ENCODE measurements at places on chromosomes 2 and 18.

DNA sequence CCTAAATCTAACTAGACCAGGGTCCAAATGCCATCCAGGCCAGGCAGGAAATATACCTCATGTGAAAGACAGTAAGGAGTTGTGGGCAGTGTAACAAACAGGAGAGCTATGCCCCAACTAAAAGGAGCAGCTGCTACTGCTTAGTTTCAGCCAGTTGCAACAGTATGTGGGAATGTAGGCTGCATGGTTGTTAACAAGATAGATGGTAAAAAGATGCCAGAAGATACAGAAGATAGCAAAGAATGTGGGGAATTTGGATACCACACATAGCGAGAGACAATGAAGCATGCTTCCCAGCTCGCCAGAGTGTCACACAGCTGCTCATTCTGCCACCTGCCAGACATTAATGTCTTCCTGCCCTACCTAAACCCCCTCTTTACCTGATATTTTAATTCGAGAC lies 39.4 kb upstream of the CYBRD1 start:
- no peak for DNase-seq

DNA sequence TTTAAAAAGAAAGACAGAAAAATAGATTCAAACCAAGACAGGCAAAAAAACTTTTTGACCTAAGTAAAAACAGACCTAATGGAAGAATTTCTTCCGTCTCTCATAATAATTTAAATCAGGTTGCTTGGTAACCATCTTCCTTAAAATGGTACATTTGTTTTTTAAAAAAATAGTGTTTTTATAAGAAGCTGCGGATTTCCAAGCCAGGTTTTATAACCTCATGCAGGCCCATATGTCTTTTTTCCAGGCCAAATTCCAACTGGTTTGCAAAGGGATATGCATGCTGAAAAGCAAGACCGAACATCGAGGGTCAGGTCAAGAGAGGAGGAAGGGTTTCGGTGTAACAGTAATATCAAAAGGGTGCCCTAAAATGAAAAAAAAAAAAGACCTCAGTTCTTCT lies 172.9 kb downstream of the MAIP1 start:
- DNase-seq = no peak

DNA sequence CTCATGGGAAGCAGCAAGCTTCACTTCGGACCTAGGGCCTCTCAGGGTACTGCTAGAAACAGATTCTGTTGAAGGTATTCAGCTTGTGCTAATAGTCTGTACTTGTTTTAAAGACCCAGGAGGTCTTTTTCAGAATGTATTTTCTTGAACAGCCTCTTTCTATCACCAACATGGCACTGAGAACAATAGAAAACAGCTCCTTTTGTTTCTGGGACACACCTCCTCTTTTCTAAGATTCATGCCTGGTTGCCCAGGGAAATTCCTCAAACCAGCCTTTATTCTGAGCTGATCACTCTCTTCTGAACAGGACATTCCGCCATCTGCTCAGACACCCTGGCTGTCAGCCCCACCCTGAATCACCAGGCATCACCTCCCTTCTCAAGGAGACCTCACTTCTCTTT lies 389.6 kb downstream of the TGIF1 start:
- DNase-seq = no peak

- DNase-seq = no peak
Measured at GRCh38 chr18:55003695-55004094, 44.4 kb upstream of the CCDC68 start.

GRCh38 chr2:191451116-191451515 lies 205.9 kb downstream of the MYO1B start:
- DNase-seq = no peak

DNA sequence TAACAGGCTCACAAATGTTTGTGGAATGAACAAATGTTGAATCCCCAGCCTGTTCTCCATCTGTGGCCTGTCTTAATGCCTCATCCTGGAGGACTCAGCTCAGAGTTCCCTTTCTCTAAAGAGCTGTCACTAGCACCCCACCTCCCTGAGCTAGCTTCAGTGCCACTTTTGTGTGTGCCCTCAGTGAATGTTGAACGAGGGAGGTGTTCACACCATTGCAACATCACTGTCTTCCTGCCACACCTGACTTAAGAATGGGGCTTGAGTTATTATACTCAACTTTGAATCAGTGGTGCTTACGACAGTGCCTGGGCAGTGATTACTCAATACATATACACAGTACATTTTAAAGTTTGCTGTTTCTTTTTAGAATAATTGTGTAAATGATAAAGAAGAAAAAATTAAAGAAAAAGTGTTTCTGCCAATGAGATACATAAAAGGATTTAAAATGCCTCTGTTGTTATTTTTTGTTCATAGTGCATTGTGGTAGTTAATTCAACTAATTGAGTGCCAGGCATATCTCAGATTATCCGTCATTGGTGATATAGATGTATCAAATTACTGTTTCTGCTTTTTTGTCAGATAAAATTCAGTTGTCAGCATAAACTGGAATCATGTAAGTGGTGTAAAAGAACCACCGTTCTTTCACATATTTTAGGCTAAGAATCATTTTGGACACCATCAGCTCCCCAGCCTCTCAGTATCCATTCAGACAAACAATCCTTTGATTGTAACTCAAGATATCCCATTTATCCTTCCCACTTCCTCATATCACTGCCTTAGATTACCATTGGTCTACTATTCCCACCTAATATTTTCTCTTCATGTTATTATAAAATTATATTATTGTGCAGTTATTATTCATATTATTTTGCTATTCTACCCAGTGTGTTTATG lies 304.7 kb downstream of the PTPRM start:
- DNase-seq = no peak

DNA sequence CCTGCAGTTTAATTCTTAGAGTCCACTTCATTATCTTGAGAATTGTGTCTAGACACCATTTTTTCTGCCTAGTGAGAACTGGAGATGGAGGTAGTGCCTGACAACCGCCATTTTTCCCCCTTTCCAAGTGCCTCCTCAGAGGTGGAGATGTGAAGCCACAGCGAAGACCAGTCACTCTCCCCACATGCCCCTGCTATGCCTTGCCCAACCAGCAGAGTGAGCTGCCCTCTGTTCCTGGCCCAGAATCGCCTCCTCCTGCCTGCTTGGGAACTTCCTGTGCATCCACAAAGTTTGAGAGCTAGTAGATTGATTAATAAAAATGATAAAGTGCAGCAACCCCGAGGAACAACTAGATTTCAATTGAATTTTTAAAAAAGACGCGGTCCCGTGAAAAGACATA lies 123.3 kb downstream of the CLIP4 start:
- DNase-seq = no peak

- DNase-seq = peak; percentile 33
Measured at GRCh38 chr2:32947076-32947483, 327 bp downstream of the LTBP1 start.

GRCh38 chr18:25230658-25231326 lies 121.2 kb downstream of the ZNF521 start:
- no peak for DNase-seq

DNA sequence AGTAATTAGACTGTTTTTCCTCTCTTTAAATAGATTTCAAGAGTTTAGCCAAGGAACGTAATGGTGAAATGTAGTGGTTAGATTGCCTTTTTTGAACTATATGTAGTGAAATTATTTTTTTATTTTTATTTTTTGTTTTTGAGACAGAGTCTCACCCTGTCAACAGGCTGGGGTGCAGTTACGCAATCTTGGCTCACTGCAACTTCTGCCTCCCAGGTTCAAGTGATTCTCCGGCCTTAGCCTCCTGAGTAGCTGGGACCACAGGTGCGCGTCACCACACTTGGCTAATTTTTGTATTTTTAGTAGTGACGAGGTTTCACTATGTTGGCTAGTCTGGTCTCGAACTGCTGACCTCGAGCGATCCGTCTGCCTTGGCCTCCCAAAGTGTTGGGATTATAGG lies 60.8 kb downstream of the BIRC6 start:
- DNase-seq = no peak

- no peak for DNase-seq
Measured at GRCh38 chr2:227510620-227510958, 38.6 kb downstream of the AGFG1 start.

GRCh38 chr2:241350530-241350877 lies 5.6 kb upstream of the FARP2 start:
- no peak for DNase-seq

DNA sequence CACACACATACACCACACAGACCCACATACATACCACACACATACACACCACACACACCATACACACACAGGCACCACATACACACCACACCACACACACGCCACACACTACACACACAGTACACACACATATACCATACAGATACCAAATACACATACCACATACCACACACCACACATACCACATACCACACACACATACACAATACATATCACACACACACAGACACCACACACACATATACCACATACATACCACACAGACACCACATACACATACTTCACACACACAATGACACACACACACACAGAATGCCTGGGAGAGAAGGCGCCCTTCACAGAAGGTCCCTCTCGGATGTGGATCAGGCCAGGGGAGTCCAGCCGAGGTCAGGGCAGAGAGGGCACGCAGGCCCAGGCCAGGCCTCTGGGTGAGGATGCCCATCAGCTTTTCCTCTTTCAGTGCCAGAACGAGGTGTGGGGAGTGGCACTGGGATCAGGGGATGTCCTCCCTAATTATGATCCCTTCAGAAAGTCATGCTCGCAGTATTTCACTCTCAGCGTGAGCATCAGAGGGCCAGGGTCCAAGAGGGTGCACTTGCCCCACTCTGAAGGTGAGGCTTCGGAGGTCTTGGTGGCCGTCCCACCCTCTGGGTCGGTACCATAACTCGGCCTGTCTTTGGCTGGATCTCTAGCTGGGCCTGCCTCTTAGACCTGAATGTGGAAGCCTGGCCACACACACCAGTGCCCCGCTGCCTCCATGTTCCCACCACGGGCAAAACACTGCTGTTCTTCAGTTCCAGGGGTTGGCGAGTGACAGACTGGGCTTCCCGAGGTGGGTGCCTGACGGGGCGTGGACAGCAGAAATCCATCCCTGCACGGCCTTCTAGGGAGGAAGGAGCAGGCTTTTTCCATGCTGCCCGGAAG lies 70.6 kb upstream of the ODC1 start:
- DNase-seq = no peak

DNA sequence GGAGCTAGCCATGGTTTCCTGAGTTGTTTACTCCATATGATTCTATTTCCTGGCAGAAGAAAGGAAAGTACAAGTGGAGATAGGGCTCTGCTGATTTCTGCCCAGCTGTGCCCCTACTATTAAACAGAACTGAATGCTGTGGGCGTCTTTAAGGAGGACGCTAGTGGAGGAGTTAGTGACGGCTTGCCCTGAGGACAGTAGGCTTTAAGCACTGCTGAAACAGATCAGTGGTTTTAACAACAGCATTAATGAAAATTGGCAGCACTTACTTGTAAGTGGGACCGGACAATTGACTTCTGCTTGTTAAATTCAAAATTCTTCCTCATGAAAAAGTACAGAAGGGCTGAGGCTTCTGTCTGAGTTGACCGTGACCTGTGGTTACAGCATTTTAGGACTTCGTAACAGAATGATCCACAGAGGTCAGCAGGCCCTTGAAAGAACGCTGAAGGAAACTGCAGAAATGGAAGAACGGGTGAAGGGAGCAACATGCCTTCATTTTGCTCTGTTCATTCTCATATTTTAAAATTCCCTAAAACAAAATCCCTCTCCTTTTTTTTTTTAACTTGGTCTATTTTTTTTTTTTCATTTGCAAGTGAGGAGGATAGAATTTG lies 80.6 kb upstream of the CCDC195 start:
- no peak for DNase-seq

- DNase-seq = peak; percentile 9
Measured at GRCh38 chr2:159873258-159873657, 75.2 kb upstream of the CD302 start.

Data from neural crest cell (in vitro differentiated cells).